ENCODE measurements at places on chromosomes 2 and 18.

DNA sequence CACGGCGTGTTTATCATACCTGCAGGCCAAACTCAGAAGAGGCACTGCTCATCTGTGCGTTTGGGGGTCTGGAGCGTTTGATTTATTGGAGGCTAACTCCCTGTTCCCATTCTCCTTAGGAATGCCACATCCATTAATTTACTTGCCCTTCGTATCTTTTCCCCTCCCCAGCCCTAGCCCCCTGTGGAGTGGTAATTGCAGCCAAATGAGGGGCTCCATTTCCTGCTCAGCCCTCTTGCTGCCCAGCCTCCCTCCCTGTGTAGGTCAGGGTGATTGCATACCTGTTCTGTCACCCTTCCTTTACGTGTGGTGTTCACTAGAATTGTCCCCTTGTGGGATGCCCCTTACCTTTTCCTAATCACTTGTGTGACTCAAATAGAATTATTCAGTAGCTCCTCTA lies 120.4 kb downstream of the MAP3K20 start:
- no peak for DNase-seq
- H3K27ac ChIP-seq: no peak overlapping the region
- no peak overlapping the region for H3K4me3 ChIP-seq
- H3K27me3 ChIP-seq: no peaks in the 10 kb centered on the region

GRCh38 chr18:21004726-21005125 lies 106.9 kb downstream of the ROCK1 start:
- H3K4me3 ChIP-seq: no peak overlapping the region
- DNase-seq: no peak
- peaks cover 7% of the 10 kb centered on the region for H3K36me3 ChIP-seq
- peaks cover 5% of the 10 kb centered on the region for H3K4me1 ChIP-seq
- no peaks in the 10 kb centered on the region for H3K27me3 ChIP-seq

- H3K4me1 ChIP-seq: no peaks in the 10 kb centered on the region
- no peaks in the 10 kb centered on the region for H3K36me3 ChIP-seq
- H3K27me3 ChIP-seq: peaks cover 2% of the 10 kb centered on the region
Observed at GRCh38 chr2:81976998-81977397, 1672.4 kb upstream of the LRRTM1 start.

GRCh38 chr18:77043541-77044280 lies 88.9 kb downstream of the MBP start:
- H3K4me1 ChIP-seq: peaks cover 64% of the 10 kb centered on the region
- DNase-seq: no peak
- H3K27ac ChIP-seq: peak overlapping the region; percentile 85
- no peaks in the 10 kb centered on the region for H3K36me3 ChIP-seq
- peak overlapping the region; percentile 80 for H3K4me3 ChIP-seq

GRCh38 chr2:15127876-15128275 lies 433.3 kb downstream of the NBAS start:
- H3K27me3 ChIP-seq: peaks cover 10% of the 10 kb centered on the region
- H3K4me3 ChIP-seq: no peak overlapping the region
- no peaks in the 10 kb centered on the region for H3K4me1 ChIP-seq
- H3K27ac ChIP-seq: no peak overlapping the region
- DNase-seq: no peak
- H3K36me3 ChIP-seq: peaks cover 10% of the 10 kb centered on the region

DNA sequence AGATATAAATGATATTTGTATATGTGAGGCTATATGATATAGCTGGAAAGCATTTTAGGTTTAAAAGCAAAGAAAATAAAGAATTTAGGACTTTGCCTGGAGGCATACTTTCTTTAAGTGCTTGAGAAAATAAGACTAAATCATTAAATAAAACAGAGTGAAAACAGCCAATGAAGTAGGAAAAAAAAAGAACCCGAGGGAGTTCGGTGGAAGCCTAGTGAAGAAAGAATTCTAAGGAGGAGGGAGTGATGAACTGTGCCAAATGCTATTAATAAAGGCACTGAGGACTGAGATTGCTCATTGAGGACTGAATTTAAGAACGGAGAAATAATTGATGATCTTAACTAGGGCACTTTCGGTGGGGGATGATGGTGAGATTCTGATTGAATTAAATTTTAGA lies 573.5 kb downstream of the DSC3 start:
- H3K4me3 ChIP-seq: no peak overlapping the region
- H3K27ac ChIP-seq: no peak overlapping the region
- no peaks in the 10 kb centered on the region for H3K4me1 ChIP-seq
- DNase-seq: no peak
- H3K36me3 ChIP-seq: no peaks in the 10 kb centered on the region

GRCh38 chr18:12254820-12255511 lies 805 bp downstream of the CIDEA start:
- peaks cover 9% of the 10 kb centered on the region for H3K4me1 ChIP-seq
- H3K4me3 ChIP-seq: peak overlapping the region; percentile 64
- peaks cover 5% of the 10 kb centered on the region for H3K36me3 ChIP-seq
- DNase-seq: no peak

DNA sequence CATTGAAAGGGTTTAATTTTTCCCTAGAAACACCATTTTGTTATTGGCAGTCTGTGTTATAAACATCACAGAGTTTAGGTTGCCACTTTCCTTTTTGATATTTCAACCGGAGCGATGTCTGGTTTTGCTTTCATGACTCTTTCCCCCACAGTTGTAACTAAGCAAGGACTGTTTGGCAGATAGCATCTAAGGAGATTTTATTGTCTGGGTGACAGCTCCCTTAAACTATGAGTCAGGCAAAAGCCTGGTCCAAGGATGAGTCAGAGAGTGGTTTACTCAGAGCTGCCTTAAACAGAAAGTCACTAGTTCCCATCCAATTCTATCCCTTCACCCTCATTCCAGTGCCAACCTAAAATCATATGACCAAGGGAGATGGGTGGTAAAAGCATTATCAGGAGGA lies 341.6 kb upstream of the VWC2L start:
- no peaks in the 10 kb centered on the region for H3K36me3 ChIP-seq
- no peaks in the 10 kb centered on the region for H3K27me3 ChIP-seq
- no peak overlapping the region for H3K27ac ChIP-seq
- peaks cover 2% of the 10 kb centered on the region for H3K4me1 ChIP-seq

All from glutamatergic neuron (in vitro differentiated cells).